ENCODE measurements at places on chromosomes 6 and 20. TPM values are rescaled to one million over a fixed set of nuclear protein-coding genes. Genes with fewer than 3 reads are reported as not detected.

Gene TXLNB
- 0.32 TPM for total RNA-seq

Gene PHACTR1
- 4.3 TPM for total RNA-seq

Gene MOG
- total RNA-seq: not detected

DNA sequence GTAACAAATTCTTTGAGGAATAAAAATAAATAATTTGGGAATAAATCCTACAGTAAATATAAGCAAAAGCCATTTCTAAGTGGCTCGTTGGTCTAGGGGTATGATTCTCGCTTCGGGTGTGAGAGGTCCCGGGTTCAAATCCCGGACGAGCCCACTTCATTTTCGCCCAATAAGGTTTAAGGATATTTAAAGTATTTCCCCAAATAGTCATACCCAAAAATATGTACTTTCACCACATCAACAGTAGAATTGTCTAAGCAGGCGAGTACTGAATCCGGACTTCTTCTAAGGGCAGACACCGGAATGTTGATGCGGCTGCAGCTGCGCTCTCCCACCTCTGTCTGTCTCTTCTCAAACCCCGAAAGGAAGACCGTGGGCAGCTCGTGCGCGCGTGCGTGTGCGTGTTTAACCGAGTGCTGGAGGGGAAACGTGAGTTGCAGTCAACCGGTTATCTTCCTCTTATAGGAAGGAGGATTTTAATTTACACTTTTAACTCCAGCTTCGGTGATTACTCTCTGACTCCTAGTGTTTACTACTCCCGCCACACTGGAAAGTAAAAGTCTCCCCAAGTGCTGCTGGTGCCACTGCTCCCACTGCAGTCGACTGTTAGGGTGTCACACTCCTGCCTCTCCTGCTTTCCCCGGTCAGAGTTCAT is 155.7 kb upstream of the PRSS16 start:
- H3K36me3 ChIP-seq: no peaks in the 10 kb centered on the region
- no peaks in the 10 kb centered on the region for H3K4me1 ChIP-seq
- no peaks in the 10 kb centered on the region for H3K27me3 ChIP-seq
- no peak for DNase-seq
- no peak overlapping the region for H3K4me3 ChIP-seq

- H3K36me3 ChIP-seq: no peaks in the 10 kb centered on the region
- no peak overlapping the region for H3K4me3 ChIP-seq
- DNase-seq: no peak
Observed at GRCh38 chr6:133205304-133205703, 35.9 kb upstream of the EYA4 start.

Gene TNNC2
- 2.1 TPM for total RNA-seq

Data from prostate gland (tissue), 2 donors.